ENCODE measurements at places on chromosomes 1 and 21. TPM values are rescaled to one million over a fixed set of nuclear protein-coding genes. Genes with fewer than 3 reads are reported as not detected.

DNA sequence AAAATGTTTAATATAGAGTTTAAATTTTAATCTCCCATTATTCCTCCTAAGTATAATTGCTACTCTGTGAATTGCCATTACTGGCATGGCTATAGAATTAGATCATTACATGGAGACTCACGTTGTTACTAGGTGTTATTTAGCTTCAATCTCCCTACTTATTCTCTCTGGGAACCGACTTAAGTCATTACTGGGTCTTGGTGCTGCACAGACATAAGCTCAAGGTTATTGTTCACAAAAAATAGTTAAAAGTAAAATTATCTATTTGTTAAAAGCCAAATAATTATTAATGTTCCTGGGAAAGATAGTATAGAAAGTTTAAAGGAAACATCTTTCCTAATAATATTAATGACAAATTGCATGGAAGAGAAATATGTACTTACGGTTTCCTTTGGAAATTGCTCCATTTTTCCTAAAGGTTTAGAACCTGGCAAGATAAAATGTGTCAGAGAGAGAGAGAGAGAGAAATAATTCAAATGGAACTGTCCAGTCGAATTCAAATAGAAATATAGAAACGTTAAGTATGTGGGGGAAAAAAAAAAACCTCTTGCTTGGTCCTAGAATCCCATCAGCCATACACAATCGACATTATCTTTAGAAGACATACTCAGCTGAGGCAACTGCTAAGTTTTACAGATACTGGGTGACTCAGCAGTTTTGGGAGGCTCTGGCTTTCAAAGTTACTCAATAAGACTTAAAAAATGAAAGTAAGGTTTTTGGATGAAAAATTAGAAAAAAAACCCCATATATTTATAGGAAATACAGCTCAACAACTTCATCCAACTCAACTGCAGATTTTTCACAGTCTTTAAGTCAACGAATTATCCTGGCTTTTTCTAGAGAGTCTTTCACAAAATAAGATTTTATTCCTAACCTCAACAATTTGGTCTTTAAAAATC lies at the start of gene SPTA1:
Gene SPTA1 (minus strand): TSS at position 605 of the 899 bp plus-strand sequence. CDS start 198 bp downstream, at position 407.
- no peak for DNase-seq

DNA sequence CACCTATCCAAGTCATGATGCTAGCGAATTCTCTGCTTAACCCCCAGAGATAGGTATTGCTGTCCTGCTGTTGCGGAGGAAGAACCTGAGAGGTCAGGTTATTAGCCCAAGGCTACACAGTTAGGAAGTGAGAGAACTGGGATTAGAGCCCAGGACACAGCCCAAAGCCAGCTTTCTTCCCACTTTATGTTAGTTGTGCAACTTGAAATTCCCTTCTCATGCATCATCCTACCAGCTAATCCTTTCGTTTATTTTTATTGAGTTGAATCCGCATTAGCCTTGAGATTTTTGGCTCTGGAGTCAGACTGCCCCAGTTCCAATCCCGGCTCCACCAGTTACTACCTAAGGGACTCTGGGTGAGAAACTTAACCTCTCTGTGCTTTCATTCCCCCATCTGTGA lies 65.4 kb downstream of the PLEKHA6 start:
- DNase-seq: peak; percentile 90

KIAA1614 gene
- total RNA-seq: 8.1 TPM

DNA sequence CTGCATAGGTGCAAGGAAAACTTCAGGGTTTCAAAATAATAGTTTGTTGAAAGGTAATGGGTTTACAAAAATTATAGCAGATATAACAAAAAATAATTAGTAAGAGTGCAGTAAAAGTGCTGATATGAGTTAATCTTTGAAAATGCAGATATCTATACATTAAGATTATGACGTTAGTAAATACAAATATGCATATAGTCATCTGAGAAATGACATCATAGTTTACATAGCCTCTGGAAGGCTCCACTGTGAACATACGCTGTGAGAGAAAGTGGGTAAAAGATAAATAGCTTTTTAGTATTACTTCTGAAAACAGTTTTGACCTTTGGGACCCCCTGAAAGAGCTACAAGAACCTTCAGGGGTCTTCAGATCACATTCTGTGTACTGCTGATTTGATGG lies 356.2 kb upstream of the SNX7 start:
- DNase-seq: no peak

PAQR6 gene
- 0.33 TPM for total RNA-seq

TCHH gene
- not detected for total RNA-seq

DNA sequence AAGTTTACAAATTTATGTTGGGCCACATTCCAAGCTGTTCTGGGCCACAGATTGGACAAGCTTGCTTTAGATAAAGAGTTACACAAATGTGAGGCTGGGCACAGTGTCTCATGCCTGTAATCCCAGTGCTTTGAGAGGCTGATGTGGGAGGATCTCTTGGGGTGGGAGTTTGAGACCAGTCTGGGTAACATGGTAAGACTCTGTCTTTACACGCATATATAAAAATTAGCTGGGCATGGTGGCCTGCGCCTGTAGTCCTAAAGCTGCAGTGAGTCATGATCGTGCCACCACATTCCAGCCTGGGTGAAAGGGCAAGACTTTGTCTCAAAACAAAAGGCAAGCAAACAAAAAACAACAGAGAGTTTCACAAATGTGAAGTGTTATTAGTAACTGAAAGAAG lies 5.9 kb upstream of the VCAM1 start:
- DNase-seq: no peak

DNA sequence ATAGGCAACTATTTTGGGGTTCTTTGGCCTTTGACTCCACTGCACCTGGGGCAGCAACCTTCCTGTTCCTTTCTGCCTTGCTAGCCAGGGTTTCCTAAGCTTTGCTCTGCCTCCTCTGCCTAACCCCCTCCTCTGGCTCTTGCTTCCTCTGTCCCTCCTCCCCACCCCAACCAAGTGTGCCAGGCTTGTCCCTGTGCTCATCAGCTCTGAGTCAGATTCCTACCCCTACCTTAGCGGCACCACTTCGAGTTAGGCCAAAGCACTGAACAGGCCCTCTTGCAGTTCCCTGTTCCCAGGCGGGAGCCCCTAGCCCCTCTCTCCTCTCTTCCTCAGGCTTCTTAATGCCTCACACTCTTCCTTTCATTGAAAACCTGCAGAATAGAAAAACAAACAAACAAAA lies 74.8 kb upstream of the HAO2 start:
- no peak for DNase-seq

DNA sequence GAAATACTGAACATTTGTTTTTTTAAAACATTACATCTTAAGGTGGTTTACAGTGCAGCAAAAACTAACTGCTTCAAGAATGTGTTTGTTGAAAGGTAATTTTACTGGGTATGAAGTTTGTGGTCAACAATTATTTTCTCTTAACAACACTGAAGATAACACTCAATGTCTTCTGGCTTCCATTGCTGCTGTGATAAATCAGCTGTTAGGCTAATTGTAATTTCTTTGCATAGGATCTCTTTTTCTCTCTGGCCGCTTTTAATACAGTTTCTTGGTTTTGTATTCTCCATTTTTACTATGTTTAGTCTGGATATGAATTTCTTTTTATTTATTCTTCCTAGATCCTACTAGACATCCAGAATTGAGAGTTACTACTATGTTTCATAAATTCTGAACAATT lies 44.9 kb downstream of the DOCK7 start:
- DNase-seq: no peak

FCRL5 gene
- total RNA-seq: not detected

AGMAT gene
- total RNA-seq: 1.0 TPM

- peak; percentile 94 for DNase-seq
Measured at GRCh38 chr1:224223819-224224714, 41.0 kb downstream of the DEGS1 start.

- DNase-seq: no peak
Measured at GRCh38 chr1:151905070-151905442, 4.3 kb downstream of the THEM4 start.

DNA sequence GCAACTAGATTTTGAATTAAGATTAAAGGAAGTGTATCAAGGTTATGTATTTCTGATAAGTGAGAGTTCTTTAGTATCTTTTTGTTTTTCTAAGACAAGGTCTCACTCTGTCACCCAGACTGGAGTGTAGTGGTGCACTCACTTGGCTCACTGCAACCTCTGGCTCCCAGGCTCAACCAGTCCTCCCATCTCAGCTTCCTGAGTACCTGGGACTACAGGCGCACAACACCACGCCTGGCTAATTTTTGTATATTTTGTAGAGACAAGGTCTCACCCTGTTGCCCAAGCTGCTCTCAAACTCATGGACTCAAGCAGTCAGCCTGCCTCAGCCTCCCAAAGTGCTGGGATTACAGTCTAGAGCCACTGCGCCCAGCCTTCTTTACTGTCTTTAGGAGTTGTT lies 33.7 kb downstream of the DHX9 start:
- DNase-seq: no peak

DNA sequence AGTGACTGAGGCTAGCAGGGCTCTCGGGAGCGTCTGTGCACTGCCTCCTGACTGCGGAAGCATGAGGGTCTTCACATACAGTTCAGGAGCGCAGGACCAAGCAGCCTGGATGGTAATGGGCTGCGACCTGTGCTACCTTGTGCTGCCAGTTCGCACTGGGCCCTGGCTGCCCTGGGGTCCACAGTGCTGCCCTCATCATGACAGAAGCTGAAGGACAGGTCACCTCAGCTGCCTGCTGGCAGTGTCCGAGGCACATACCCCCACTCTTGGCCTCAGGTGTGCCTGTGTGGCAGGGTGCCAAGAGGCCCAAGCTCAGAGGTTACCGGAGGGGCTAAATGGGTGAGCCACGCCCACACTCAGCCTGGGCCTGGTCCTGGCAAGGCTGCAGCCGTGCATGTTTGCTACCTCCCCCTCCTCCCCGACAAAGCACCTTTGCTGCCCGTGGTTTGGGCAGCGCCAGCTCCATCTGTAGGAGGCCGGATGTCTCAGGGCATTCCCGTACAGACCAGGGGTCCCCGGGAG lies 4.4 kb downstream of the JMJD4 start:
- no peak for DNase-seq

Data from fibroblast of lung (primary cell).